Tibial nerve (tissue), 4 donors: ENCODE measurements at places on chromosomes 4 and X. TPM values are rescaled to one million over a fixed set of nuclear protein-coding genes. Genes with fewer than 3 reads are reported as not detected.
A peak's percentile ranks its signal among the peaks of the same experiment; 100 is the strongest.

DNA sequence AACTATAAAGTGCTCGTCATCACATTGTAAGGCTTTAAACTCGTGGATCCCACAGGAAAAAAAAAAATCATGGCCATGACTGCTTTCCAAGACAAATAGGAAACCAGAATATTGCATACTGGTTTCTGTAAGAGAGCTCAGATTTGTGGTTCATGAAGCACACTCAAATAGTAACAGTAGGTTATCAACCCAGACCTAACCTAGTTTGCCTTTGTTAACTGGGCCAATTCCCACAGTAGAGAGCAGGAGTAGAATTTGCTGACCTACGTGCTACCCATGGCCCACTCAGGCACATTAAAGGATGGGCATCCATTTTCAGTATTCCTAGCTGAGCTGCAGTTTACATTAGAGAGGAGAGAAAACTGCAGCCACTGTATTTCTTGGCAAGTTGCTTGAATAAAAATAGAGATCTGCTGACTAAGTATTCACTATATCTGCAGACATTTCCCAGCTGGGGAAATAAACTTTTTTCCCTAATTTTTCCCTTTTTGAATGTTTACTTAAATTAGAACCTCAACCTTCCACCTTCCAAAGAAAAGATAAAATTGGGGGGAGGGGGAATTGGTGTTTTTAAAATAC, 218.5 kb downstream of the SPANXN3 start:
- no peak for DNase-seq

- no peak for DNase-seq
Measured at GRCh38 chrX:15483891-15484290, 9.2 kb downstream of the PIR start.

DNA sequence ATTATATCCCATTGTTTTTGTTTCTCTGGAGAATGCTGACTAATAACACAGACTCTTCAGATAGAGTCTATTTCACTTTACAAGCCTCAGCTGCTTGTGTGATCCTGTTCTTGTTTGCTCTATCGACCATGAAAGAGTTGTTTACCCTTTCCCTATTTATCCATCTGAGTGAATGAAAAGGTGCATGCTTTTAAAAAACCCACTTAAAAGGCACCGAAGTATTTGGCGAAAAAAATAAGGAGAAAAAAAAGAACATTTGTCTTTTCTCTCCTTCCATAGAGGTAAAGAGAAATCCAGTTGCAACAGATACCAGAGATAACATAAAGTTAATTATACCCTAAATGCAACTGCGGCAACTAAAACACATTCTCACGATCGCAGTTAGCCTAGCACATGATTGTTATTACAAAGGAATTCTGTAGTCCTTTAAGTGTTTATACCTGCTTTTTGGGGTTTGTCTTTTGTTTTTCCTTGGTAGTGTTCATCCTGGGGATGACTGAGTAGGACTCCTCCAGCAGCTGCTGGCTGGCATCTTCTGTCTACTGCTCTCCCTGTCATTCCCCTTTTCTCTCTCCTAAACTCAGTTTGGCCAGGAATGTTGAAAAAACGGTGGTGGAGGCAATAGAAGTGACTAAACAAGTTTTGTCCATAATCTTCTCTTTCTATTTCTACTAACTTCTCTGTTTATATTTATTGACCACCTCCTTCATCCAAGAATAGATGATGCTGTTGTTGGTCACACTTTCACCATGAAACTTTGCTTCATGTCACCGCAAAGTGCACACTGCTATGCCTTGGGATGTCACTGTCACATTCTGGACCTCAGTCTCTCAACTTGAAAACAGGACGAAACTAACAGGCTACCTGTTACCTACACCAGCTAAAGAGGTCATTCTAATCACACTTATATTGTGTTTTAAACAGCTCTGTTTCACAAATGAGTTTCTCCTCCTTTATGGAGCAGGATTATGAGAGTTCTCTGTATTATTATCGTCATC, 41.9 kb upstream of the FRAS1 start:
- DNase-seq = no peak

DNA sequence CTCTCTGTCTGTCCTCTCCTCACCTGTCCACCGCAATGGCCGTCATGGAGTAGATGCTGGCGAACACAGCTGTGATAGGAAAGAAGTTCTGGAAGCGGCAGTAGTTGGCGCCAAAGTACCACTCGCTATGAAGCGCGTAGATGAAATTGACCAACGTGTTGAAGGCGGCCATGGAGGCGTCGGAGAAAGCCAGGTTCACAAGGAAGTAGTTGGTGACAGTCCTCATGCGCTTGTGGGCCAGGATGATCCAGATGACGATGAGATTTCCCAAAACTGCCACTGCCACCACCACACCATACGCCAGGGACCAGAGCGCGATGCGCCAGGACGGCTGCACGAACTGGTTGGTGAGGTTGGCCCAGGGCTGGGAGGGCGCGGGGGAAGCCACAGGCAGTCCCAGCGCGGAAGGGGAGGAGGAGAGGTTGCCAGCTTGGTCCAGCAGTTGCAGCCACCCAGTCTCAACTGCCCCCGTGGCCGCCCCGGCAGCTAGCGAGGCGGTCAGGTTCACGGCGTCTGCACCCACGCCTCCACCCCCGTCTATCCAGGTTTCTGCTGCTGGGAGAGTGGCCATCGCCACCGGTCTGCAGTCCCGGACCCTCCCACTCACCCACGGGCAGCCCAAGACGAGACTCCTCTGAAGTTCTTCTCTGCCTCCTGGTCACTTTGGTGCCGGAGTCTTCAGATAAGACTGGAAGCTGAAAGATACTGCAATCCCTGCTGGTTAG, 518 bp downstream of the TACR3 start:
- DNase-seq = no peak

GRCh38 chr4:102791318-102791835, 30.6 kb upstream of the MANBA start:
- no peak for DNase-seq

- no peak for DNase-seq
Measured at GRCh38 chr4:11402192-11402591, 26.5 kb downstream of the HS3ST1 start.

DNA sequence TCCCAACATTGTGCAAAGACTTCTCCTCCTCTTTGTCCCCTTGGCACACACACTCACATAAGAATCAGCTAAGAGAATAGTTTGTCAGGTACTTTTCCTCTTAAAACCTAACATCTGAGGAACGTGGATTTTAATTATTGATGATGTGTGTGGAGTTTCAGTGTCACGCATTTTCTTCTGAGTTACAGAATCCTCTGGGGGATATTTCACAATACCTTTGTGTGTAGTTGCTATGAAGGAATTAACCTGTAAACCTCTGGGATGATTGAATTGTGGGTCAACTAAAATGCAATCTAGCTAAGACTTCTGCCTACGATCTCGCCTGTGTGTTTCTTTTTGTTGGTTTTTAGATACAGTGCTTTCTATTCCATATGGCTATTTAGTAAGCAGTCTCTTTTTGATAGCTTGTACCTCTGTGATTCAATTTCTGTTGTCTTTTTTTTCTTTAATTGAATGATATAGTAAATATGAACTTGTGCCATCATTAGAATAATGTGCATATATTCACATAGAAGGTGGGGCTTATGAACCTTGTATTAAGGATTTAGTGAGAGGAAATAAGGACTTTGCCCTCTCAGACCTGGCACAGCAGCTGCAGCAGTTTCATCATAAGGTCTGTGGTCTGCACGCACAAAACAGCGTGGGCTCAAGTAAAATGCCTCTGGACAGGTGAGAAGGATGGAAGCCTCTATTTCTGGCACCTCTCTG, 99.2 kb downstream of the TSPAN7 start:
- no peak for DNase-seq

DNA sequence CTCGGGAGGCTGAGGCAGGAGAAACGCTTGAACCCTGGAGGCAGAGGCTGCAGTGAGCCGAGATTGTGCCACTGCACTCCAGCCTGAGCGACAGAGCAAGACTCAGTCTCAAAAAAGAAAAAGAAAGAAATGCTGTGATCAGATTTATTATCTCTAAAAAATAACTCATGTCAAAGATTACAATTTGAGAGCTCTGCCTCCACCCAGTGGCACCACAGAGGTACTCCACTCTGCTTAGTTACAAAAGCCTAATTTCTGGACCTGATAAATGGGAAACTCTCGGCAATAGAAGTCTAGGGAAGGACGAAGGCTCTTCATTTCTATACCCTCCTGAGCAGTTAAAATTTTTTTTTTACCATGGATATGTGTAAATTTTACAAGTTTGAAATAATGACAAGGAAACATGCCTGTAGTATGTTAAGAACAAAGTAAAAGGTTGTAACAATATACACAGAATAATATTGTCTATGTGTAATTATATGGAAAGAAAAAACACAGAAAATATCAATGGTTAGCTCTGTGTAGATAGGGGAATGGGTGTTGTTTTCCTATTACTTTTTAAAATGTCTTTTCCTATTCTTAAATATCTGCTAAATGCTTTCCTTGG, 149.8 kb downstream of the STIM2 start:
- DNase-seq = peak; percentile 35

DNA sequence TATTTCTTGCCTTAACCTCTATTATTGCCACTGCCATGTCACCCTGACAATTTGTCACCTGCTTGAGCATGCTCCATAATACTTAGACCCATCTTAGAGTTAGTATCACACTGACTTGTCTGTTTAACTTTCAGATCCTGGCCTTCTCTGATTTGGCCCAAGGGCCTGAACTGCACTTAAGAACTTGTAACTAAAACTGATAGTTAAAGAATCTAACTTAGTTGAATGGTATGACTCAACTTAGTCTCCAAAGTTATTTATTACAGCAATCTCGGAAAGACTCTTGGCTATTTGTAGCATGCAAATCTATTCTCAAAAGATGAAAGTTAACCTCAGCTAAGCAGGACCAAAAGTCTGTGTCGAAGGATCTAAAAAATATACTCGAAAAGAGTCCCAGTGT, 72.3 kb downstream of the IGSF1 start:
- no peak for DNase-seq

GRCh38 chr4:86965019-86965976, 30.5 kb downstream of the AFF1 start:
- no peak for DNase-seq

- no peak for DNase-seq
Measured at GRCh38 chr4:150859453-150859852, 155.6 kb downstream of the LRBA start.

GRCh38 chr4:37798616-37799015, 27.9 kb upstream of the PGM2 start:
- no peak for DNase-seq

- no peak for DNase-seq
Measured at GRCh38 chr4:139886798-139887197, 221.2 kb downstream of the MGST2 start.

- no peak for DNase-seq
Measured at GRCh38 chr4:32102896-32103295, 1382.7 kb downstream of the PCDH7 start.

GRCh38 chrX:133938530-133938929, 46.9 kb downstream of the GPC3 start:
- DNase-seq = no peak

- no peak for DNase-seq
Measured at GRCh38 chr4:121721700-121722099, 24.9 kb upstream of the ANXA5 start.

- DNase-seq = no peak
Measured at GRCh38 chr4:170111085-170111484, 21.3 kb upstream of the AADAT start.

- peak; percentile 39 for DNase-seq
Measured at GRCh38 chr4:65670331-65671031, at the start of gene EPHA5. TSS of gene EPHA5 (minus strand) at chr4:65670489. CDS start at chr4:65669742, 747 bp downstream.

- no peak for DNase-seq
Measured at GRCh38 chr4:128159967-128160366, 98.9 kb downstream of the LARP1B start.

- DNase-seq = no peak
Measured at GRCh38 chrX:136549226-136549625, 17.2 kb downstream of the VGLL1 start.

DNA sequence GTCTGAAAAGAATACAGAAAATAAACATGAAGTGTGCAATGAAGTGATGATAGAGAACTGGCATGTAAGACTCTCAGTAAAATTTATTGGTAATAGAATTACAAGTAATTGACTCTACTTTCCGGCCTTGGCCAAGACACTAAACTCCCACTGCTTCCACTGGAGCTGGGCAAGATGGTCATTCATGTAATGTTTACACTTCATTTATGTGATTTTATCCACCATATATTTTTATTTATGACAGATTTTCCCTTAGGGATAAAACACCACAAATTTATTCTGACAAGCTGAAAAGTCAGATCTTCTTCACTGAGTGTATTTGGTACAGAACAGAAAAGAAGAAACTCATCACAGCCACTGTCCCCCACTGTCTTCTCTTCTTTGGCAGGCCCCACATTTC, 191.9 kb downstream of the SLC39A8 start:
- no peak for DNase-seq

GRCh38 chr4:35125995-35126712, 1118.2 kb downstream of the ARAP2 start:
- DNase-seq = no peak

- DNase-seq = peak; percentile 32
Measured at GRCh38 chrX:109739625-109740432, 6.8 kb upstream of the ACSL4 start.

GRCh38 chrX:128781506-128781905, 729.3 kb upstream of the ACTRT1 start:
- no peak for DNase-seq

DNA sequence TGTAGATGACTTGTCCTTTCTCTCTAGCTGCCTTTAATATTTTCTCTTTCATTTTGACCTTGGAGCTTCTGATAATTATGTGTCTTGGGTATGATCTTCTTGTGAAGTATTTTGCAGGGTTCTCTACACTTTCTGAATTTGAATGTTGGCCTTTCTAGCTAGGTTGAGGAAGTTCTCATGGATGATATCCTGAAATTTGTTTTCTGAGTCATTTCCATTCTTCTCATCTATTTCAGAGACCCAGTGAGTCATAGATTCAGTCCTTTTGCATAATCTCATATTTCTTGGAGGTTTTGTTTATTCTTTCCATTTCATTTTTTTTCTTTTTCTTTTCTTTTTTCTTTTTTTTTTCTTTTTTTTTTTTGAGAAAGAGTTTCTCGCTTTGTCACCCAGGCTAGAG, 585.7 kb upstream of the PABPC4L start:
- no peak for DNase-seq

- DNase-seq = no peak
Measured at GRCh38 chr4:94536049-94536448, 84.3 kb downstream of the PDLIM5 start.

DNA sequence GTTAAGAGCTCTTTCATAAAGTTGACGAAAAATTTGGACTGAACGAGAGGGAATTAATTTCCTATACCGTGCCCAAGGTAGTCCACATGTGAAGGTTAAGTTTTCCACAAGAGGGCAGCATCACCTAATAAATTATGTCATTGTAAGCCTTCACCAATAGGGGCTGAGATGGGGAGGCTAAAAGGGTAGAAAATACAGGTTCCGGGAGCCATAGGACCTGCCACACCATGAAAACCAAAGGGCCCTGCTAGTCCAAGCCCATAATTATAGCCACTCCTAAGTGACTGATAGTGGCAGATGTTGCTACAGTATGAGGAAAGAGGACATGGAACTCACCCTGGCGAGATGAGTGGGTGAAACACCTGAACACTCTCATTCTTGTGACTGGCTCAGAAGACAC, 122.2 kb downstream of the SHROOM4 start:
- DNase-seq = no peak

LRIT3 gene
- total RNA-seq = 0.44 TPM

SSX3 gene
- not detected for total RNA-seq

DSPP gene
- total RNA-seq = not detected

N4BP2 gene
- total RNA-seq = 6.9 TPM

FOXR2 gene
- total RNA-seq = not detected

MAML3 gene
- total RNA-seq = 9.6 TPM

NALF2 gene
- not detected for total RNA-seq

FAM184B gene
- not detected for total RNA-seq

FRAS1 gene
- 3.9 TPM for total RNA-seq

TKTL2 gene
- total RNA-seq = not detected

NAP1L2 gene
- 5.9 TPM for total RNA-seq

FAM13A gene
- total RNA-seq = 52.8 TPM
